ENCODE measurements at places on chromosomes 2 and 18. TPM values are rescaled to one million over a fixed set of nuclear protein-coding genes. Genes with fewer than 3 reads are reported as not detected.

The L3MBTL4 gene
- total RNA-seq = 0.20 TPM

The TMEM237 gene
- total RNA-seq = 14.7 TPM

The PIEZO2 gene
- not detected for total RNA-seq

The TPO gene
- total RNA-seq = not detected

The CNTNAP5 gene
- not detected for total RNA-seq

The EGR4 gene
- total RNA-seq = not detected

The KHK gene
- 1.5 TPM for total RNA-seq

The TFPI gene
- 274 TPM for total RNA-seq

The TTN gene
- 2.7 TPM for total RNA-seq

The HRH4 gene
- total RNA-seq = under 0.01 TPM

The MAL gene
- total RNA-seq = not detected

The ERLEC1 gene
- total RNA-seq = 50.7 TPM

The PTPN18 gene
- total RNA-seq = 33.6 TPM

The LYPD1 gene
- total RNA-seq = not detected

The CLEC4F gene
- not detected for total RNA-seq

The PDE1A gene
- total RNA-seq = 0.39 TPM

The OSBPL1A gene
- 46.1 TPM for total RNA-seq

The ZSWIM2 gene
- total RNA-seq = not detected

The GALR1 gene
- total RNA-seq = not detected

The POTEI gene
- not detected for total RNA-seq

The MYO5B gene
- total RNA-seq = under 0.01 TPM

The IL36RN gene
- not detected for total RNA-seq

The CYTIP gene
- total RNA-seq = not detected

The NEB gene
- 0.20 TPM for total RNA-seq

The EVA1A gene
- total RNA-seq = 18.2 TPM

The CD302 gene
- total RNA-seq = 7.8 TPM

The NFU1 gene
- 23.9 TPM for total RNA-seq

The TNP1 gene
- total RNA-seq = not detected

The ONECUT2 gene
- total RNA-seq = under 0.01 TPM

The COL4A4 gene
- total RNA-seq = under 0.01 TPM

The LRATD1 gene
- 0.37 TPM for total RNA-seq

The KYNU gene
- total RNA-seq = 15.2 TPM

The C2orf68 gene
- total RNA-seq = 17.2 TPM

The TCF7L1 gene
- 2.2 TPM for total RNA-seq

The TRIM43 gene
- not detected for total RNA-seq

The GREB1L gene
- 1.8 TPM for total RNA-seq

The CDK15 gene
- 4.7 TPM for total RNA-seq

The IL37 gene
- not detected for total RNA-seq

The SLC5A7 gene
- not detected for total RNA-seq

The LDLRAD4 gene
- 0.73 TPM for total RNA-seq

The CHRND gene
- not detected for total RNA-seq

The SCYGR4 gene
- total RNA-seq = not detected

The ESPNL gene
- total RNA-seq = 0.39 TPM

The UPP2 gene
- not detected for total RNA-seq

The WDR43 gene
- total RNA-seq = 159 TPM

The MROH2A gene
- total RNA-seq = not detected

The SLC9A2 gene
- total RNA-seq = under 0.01 TPM

The TRABD2A gene
- 22.4 TPM for total RNA-seq

The OTX1 gene
- 0.20 TPM for total RNA-seq

The EMX1 gene
- total RNA-seq = not detected

The SPP2 gene
- not detected for total RNA-seq

The IL1F10 gene
- total RNA-seq = not detected

The AMER3 gene
- total RNA-seq = not detected

The PRSS56 gene
- not detected for total RNA-seq

The VRK2 gene
- total RNA-seq = 30.1 TPM
